Stimulated activated CD4-positive, alpha-beta T cell treated with anti-CD3 and anti-CD28 coated beads, TNF-alpha, amount 100 ng/mL, for 4 hours (primary cell): ENCODE measurements at places on chromosomes 12 and 14.
A peak's percentile ranks its signal among the peaks of the same experiment; 100 is the strongest.

DNA sequence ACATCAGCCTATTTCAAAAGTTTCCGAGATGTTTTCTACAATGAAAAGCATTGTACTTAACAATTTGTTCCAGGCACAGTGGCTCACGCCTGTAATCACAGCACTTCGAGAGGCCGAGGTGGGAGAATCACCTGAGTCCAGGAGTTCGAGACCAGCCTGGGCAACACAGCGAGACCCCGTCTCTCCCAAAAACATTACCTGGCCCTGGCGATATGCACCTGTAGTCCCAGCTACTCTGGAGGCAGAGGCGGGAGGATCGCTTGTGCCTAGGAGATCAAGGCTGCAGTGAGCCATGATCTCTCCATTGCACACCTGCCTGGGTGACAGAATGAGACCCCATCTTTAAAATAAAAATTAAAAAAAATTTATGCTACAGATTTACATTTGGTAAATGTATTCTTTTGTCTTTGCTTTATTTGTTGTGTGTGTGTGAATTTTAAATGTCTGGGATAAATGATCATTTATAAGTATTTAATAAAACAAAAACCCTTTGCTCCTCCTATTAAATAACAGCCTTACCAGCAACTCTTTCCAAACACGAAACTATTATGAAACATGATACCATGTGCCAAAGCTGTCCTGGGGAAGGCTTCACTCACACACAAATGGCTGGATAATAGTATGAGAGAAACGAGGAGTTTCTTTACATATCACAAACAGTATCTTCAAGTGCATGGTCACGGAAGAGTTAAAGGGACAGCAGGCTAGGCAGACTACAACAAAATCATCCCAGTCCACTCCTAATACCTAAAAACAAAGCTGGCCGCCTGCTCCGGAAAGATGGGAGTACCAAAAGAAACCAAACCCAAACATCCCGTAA lies 1.1 kb downstream of the ATXN3 start:
- DNase-seq: no peak

DNA sequence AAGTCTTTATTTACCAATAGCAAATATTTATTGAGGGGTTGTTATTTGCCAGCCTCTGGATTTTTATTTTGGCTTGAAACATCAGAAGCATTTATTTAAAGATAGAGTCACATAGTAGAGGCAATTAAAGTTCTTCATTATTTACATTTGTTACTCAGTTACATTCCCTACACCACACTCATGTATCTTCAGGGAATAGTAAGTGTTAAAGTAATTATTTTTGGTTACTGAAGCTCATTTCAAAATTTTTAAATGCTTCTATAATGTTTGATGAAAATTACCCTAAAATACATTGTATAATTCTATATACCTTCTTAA lies 205.6 kb downstream of the ESR2 start:
- DNase-seq: no peak

DNA sequence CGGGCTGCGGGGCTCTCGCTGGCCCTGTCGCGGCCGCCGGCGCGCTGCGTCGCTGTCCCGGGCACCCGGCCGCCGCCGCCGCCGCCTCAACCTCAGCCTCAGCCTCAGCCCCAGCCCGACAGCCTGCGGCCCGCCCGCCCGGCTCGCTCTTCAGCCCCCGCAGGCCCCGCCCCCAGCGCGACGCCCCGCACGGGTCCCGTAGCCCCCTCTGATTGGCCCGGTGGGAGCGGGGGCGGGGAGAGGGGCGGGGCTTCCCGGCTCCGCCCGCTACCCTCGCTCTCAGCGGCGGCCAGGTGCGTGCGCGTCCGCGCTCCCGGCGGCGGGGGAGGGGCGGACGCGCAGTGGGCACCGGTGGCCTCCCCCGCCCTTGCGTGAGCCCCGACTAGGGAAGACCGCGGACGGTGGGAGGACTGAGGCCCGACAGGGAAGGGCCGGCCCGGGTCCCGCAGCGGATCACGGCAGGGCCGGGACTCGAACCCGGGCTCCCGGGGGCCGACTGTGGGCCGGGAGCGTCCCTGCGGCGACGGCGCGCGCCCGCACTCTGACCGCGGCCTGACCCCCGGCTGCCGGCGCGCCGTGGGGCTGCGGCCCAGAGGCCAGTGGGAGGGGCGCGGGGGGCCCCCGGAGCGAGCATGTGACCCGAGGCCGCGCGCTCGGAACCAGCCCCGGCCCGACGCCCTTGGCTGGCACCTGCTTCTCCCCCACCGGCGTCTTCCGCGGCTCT lies at the start of gene PPP1R13B:
Gene PPP1R13B, minus strand, starts transcription at position 125 of the 724 bp plus-strand sequence. CDS start 268 bp downstream, outside the sequence.
- DNase-seq: peak; percentile 92

- no peak for DNase-seq
Measured at GRCh38 chr12:101923045-101923718, 45.8 kb downstream of the DRAM1 start.

GRCh38 chr14:35412272-35413056 lies 7.9 kb upstream of the NFKBIA start:
- no peak for DNase-seq

DNA sequence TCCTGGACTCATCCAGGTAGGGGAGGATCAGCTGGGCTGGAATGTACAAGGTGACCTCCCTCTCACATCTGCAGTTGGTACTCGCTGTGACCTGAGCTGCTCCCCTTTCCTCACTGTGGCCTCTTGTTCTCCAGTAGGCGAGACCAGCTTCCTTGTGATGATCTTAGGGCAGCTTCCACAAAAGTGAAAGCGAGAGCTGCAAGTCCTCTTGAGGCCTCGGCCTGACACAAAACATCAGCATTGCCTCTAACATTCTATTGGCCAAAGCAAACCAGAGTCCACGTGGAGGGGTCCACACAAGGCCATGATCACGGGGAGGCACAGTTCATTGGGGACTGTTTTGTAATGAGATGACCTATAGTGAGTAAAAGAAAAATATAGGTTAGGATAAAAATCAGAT lies 127.5 kb downstream of the SMOC1 start:
- no peak for DNase-seq

DNA sequence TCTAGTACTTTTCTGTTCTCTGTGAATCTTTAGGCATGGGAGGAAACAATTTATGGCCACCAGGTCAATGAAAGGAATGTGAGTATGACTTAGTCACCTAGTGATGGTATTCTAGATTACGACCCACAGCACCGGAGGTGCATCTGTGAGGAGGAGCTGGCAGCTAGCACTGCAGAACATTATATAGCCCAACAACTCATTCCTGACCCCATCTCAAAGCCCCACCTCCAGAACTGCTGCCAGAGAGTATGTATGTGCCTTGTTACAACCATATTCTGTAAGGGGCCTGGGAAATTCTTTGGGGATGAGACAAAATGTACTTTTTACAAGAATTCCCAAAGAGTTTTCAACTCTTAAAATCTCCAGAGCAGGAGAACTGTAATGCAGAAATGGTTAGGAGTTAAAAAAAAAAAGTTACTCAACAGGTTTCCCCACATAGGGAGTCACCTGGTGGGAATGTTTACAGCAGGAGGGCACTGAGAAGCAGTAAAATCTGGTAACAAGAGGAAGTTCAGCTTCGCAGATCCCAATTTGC lies 34.9 kb upstream of the CERS5 start:
- no peak for DNase-seq

DNA sequence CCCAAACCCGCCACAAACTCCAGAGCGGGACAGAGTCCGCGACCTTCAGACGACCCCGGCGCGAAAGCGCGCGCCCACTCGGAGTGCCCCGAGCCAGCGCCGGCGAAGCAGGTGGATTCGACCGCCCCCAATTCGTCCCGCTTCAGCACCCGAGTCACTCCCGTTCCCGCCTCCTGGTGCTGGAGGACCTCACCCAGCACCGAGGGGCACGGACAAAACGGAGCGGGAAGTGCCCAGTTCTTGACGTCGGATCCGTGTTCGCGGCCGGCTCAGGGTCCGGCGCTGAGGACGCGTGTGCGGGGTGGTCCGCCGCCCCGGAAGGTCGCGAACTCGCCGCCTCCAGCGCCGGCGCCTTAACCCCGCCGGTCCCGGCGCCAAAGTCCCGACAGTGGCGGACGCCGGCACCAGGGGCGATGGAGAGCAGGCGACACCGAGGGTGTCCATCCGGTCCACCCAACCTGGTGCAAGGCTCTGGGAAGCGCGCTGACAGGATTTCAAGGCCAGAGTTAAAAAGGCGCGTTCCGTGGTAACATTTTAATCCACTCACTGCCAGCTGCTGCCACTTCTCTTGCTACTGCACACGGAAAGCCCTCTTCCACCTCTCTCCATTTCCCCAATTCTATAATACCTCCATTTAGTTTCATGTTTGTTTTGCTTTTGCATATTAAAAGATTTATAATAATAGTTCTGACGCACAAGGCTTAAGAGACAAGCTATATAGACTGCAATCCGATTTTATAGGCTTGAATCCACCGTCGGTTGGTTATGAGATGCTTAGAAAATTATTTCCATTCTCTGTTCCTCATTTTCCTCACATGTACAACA lies 240.0 kb upstream of the CPNE8 start:
- DNase-seq: no peak

DNA sequence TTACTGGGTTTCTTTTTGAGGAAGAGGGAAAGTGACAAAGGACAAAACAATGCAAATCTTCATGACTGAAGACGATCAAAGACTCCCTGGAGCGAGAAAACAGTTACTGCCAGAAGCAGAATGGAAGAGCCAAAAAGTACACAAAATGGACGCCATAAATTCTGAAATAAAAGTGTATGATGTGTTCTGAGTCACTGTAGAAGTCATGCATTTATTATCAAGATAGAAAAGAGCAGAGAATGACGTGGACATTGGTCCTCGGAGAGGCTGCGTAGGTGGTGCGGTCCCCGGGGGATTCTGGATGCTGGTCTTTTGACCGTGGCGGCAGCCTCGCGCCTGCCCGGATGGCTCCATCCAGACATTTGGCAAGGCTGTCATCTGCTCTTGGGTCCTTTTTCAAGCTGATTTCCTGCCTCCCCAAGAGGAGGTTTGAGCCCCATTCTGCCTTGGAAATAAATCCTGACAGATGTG lies 52.8 kb downstream of the C14orf132 start:
- DNase-seq: no peak

DNA sequence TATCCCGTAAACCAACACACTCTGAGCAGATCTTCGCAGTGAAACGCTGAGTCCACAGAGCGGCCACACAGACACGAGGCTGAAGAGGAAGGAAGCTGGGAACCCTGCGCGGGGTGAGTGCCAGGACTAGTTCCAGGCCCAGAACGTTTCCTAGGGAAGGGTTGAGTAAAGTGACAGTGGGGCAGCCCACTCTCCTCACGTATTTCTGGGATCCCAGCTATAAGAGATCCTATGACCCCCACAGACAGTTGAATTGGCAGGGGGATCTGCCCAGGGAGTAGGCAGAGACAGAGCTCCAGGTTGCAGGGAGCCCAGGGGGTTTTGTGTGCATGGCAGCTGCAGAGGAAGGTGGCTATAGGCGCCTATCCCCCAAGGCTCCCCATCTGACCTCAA lies 51.1 kb downstream of the GTF2A1 start:
- DNase-seq: no peak

GRCh38 chr12:89156340-89156739 lies 196.0 kb downstream of the DUSP6 start:
- no peak for DNase-seq

DNA sequence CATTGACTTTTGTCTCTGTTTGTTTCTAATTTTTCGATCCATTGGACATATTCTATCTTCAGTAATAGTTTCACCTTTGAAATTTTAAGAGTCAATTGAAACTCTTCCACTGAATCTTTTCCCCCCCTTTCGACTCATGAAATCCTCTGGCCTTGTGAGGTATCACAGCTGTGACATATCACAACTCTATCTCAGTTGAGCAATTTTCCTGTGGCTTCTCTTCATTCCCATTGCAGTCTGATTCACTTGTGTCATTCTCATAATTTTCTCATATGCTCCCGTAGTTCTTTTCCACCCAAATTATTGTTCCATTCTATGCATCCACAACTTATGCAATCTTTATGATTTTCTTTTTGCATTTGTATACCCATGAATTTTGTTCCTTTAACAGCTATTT lies 261.6 kb downstream of the DACT1 start:
- DNase-seq: no peak

DNA sequence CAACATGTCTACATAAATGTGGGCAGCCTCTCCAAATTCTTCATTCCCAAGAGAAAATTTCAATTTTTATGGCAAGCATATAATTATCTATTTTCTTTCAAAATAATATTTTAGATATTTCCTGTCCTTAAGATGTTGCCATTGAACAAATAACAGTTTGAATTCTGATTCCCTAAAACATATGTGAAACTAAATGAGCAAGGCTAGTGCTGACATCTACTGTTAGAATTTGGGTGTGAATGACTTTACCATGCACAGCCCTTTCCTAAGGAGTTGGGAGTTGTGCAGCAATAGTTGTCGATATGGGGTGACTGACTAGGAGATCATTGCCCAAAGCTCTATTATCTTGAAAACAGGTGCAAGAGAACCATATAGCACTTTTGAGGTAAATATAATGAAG lies 108.2 kb upstream of the SLC38A4 start:
- no peak for DNase-seq

GRCh38 chr12:76260390-76260748 lies 87.8 kb downstream of the BBS10 start:
- no peak for DNase-seq

DNA sequence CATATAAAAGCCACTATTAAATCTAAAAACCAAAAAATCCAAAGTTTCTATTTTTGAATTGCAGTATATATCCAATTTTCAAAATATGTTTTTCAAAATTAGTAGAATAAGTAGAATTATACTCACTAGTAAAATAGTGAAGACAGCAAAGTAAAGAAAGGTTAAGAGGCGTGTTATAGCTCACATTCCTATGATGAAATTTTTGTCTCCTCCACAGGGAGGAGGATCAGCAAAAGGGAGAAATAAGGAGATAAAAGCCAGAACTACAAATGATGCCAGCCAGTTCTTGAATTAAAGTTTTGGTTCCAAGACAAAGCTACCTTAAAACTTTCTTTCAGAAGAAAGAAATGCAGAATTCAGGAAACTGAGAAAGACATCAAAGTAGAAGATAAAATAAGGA lies 50.0 kb downstream of the C2CD5 start:
- DNase-seq: no peak

GRCh38 chr12:92654929-92655328 lies 47.9 kb upstream of the PLEKHG7 start:
- no peak for DNase-seq

DNA sequence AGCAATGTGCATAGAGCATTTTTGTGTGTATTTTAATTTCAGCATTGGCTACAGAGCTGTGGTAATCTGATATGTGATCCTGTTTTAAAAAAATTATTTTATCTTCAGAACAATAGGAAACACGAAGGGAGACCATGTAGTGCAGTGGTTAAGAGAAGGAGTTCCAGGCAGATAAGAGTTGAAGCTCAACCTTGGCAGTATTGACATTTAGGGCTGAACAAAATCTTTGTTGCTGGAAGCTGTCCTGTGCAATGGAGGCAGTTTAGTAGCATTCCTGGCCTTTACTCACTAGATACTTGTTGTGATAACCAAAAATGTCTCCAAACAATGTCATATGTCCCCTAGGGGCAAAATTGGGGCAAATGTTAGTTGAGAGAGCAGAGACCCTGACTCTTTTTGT lies 59.2 kb downstream of the CHST11 start:
- DNase-seq: no peak

- peak; percentile 71 for DNase-seq
Measured at GRCh38 chr12:53508534-53509170, 1.4 kb upstream of the NPFF start.
